ENCODE measurements at places on chromosomes 11 and 22.

DNA sequence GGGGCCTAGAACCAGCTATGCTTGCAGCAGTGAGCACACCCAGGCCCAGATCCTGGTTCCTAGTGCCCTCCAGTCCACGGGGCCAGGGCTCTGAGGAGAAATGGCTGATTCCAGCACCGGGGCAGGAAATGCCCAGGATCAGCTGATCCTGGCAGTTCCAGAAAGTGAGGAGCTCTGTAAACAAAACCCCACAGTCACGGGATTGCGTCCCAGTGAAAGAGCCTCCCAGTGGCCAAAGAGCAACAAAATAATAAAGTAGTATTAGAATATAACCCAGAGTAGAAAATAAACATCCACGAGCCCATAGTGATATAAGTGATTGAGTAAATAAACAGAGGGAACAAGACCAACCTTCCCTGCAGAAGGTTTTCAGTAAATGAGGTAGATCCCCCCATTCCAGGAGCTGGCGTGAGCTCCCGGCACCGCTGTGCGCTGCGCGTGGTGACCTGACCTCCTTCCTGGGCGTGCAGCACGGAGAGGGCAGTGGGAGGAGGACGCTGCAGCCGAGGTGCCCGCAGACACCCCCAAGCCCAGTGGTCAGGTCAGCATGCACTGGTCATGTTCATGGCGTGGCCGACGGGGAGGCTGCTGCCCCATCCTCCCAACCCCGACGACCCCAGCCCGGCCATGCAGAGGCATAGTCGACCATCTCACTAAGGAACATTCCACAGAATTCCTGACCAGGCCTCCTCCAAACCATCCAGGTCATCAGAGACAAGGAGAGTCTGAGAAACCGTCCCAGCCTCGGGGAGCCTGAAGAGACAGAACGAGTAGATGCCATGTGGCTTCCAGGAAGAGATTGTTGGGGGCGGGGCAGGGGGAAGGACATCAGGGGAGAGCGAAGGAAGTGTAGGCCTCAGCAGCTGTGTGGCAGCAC lies 19.8 kb downstream of the PTDSS2 start:
- no peak for DNase-seq
- no peaks in the 10 kb centered on the region for H3K4me1 ChIP-seq
- peaks cover 13% of the 10 kb centered on the region for H3K36me3 ChIP-seq
- H3K27me3 ChIP-seq, result no peaks in the 10 kb centered on the region
- H3K4me3 ChIP-seq, result no peak overlapping the region

- peak overlapping the region; percentile 90 for H3K4me3 ChIP-seq
- no peak for DNase-seq
- H3K4me1 ChIP-seq, result peaks cover 56% of the 10 kb centered on the region
- peaks cover 16% of the 10 kb centered on the region for H3K36me3 ChIP-seq
- H3K27ac ChIP-seq, result peak overlapping the region; percentile 21
- no peaks in the 10 kb centered on the region for H3K27me3 ChIP-seq
Measured at GRCh38 chr22:20508815-20509271, 1.4 kb downstream of the MED15 start.

DNA sequence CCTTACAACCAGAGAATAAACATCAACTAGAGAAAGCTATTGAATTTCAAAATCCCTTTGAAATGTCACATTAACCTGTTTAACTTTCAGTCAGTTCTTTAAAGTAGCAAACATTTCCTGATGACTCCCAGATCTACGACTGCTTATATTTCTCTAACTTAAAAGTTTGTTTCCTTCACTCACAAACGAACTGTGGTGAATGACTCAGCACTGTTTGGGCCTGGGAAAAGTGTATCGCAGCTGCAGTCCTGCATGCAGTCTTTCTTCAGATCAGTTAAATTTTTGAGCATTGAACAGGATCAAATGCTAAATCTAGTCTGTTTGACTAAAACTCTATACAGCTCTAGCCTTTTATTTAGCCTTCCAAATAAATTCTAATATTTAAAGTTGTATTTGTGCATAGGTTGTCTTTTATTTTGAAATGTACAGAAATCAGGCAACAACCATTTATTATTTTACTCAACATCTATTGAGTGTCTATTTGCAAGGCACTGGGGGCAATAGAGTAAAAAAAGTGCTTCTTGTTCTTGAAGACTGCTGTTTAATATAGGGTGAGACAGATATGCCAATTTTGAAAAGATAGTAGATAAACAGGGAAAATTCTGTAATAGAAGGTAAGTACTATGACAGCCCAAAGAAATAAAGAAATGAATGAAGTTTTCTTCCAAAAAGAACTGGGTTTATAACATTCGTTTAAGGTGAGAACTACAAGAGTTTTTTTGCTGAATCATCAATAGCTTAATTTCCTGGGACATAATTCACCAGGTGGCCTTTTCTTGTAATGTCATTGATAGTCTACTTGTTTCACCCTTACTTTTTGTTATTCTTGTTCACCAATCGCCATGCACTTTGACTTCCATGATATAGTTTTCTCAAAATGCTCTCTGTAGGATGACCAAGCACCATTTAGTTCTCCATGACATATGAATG lies 235.4 kb downstream of the METTL15 start:
- H3K4me1 ChIP-seq, result no peaks in the 10 kb centered on the region
- no peak overlapping the region for H3K4me3 ChIP-seq
- H3K27ac ChIP-seq, result no peak overlapping the region
- no peaks in the 10 kb centered on the region for H3K27me3 ChIP-seq

DNA sequence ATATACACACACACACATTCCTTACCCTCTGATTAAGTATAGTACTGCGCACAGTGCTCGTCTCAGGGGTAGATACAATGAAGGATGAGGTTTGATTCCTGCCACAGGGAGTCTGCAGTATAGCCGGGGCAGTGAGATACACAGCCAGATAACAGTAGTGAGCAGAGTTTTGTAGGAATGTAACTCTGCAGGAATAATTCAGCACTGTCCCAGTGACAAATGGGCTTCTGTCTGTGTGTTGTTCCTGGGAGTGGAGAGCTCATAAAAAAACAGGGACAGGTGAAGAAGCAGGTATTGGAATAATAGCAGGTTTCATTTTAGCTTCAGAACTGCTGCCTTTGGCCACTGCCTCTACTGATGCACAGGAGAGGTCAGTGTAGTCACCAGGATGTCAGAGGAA lies 85.3 kb upstream of the OR9Q1 start:
- H3K4me3 ChIP-seq, result no peak overlapping the region
- no peaks in the 10 kb centered on the region for H3K27me3 ChIP-seq
- no peaks in the 10 kb centered on the region for H3K4me1 ChIP-seq
- no peak overlapping the region for H3K27ac ChIP-seq
- DNase-seq, result no peak

DNA sequence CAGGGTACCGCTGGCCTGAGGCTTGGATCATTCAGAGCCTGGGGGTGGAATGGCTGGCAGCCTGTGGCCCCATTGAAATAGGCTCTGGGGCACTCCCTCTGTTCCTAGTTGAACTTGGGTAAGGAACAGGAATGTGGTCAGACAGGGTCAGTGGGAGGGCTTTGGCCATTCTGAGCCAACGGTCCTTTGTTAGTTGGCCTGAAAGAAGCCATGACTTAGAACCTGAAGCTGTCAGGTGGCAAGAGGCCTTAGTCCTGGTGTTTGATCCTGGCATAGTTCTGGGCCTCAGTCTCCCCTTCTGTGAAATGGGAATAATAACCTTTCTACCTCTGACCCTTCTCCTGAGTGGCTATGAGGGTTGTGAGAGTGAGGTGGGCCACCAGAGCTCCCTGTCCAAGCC lies 8.3 kb downstream of the PGAP2 start:
- no peaks in the 10 kb centered on the region for H3K27me3 ChIP-seq
- peaks cover 6% of the 10 kb centered on the region for H3K36me3 ChIP-seq
- no peak for DNase-seq

DNA sequence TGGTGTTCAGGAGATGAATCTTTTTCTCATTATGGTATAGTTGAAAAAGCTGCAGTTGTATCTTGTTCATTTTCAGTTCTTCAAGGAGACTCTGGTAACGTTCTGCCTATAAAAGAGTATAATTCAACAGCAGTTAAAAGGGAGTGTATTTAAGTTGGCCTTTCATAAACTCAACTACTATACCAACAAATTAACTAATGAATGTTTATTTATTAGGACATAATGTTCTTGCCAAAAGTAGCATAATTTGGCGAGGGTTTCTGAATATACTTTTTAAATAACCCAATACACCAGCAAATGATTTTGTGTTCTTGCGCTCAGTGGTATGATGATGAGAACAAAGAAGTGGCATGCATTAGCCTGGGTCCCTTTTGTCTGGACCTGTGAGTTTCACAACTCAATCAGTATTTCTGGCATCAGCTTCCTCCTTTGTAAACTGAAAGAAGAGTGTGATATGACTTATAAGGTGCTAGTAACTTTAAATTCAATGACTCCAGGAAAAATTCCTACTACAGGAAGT lies 10.9 kb downstream of the SMC1B start:
- DNase-seq, result no peak
- H3K36me3 ChIP-seq, result no peaks in the 10 kb centered on the region
- no peaks in the 10 kb centered on the region for H3K4me1 ChIP-seq
- H3K4me3 ChIP-seq, result no peak overlapping the region

DNA sequence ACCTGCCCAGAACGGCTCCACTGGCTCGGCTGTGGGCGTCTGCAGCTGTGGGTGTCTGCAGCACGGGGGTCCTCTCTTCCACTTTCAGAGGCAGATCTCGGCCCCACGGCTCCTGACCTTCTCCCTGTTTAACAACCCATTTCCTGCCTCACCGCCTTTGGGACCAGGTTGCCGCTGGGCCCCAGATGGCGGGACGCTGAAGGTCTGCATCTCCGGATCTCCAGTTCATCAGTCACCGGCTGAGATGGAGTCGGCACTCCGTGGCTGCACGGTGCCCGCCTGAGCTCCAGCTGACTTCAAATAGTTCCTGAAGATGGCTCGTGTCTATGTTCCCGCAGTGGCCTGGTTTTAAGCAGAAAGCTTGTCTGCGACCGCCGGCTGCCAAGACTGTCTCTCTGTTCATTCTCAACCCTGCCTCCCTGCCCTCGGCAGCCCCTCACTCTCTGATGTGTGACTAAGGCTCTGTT lies 475.9 kb downstream of the BRD1 start:
- H3K4me1 ChIP-seq, result no peaks in the 10 kb centered on the region
- no peak for DNase-seq
- peaks cover 59% of the 10 kb centered on the region for H3K27me3 ChIP-seq
- H3K36me3 ChIP-seq, result no peaks in the 10 kb centered on the region

GRCh38 chr11:61701242-61701886 lies 21.2 kb downstream of the DAGLA start:
- H3K27me3 ChIP-seq, result no peaks in the 10 kb centered on the region
- no peak overlapping the region for H3K4me3 ChIP-seq
- no peak for DNase-seq
- no peaks in the 10 kb centered on the region for H3K36me3 ChIP-seq

DNA sequence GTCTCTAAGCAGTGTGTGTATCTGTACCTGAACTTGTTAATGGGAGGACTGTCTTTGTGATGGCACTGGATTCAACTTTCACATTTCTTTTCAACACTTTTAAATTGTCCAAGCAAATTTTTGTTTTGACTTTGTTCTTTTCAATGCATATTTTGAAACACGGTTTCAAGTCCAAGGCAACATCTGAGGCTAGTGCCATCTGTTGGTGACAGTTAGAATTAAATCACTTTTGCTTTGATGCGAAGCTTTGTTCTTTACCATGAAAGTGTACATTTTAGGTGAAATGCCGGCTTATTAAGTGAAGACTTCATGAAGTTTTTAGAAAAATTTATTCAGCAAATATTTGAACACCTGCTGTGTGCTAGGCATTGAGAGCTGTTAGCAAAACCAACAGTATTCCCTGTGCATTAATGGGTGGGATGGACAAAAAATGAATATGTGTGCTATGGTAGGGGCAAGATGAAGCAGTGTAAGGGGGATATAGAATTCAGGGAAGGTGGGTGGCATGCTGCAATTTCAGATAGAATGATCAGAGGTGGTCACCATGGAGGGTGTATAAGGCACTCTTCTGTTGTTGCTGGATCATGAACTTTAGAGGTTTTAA lies 70.2 kb downstream of the DDX10 start:
- no peak for DNase-seq
- no peaks in the 10 kb centered on the region for H3K4me1 ChIP-seq
- no peak overlapping the region for H3K4me3 ChIP-seq
- no peaks in the 10 kb centered on the region for H3K36me3 ChIP-seq
- H3K27me3 ChIP-seq, result no peaks in the 10 kb centered on the region
- no peak overlapping the region for H3K27ac ChIP-seq

- H3K27ac ChIP-seq, result no peak overlapping the region
- no peak overlapping the region for H3K4me3 ChIP-seq
- DNase-seq, result no peak
- H3K27me3 ChIP-seq, result peaks cover 29% of the 10 kb centered on the region
- H3K36me3 ChIP-seq, result no peaks in the 10 kb centered on the region
- H3K4me1 ChIP-seq, result peaks cover 12% of the 10 kb centered on the region
Measured at GRCh38 chr11:2537896-2538724, 93.3 kb downstream of the KCNQ1 start.

GRCh38 chr22:27203276-27203660 lies 545.9 kb downstream of the MIAT start:
- H3K27me3 ChIP-seq, result peaks cover 11% of the 10 kb centered on the region
- no peak overlapping the region for H3K27ac ChIP-seq
- H3K36me3 ChIP-seq, result no peaks in the 10 kb centered on the region
- H3K4me1 ChIP-seq, result no peaks in the 10 kb centered on the region
- no peak for DNase-seq
- no peak overlapping the region for H3K4me3 ChIP-seq

DNA sequence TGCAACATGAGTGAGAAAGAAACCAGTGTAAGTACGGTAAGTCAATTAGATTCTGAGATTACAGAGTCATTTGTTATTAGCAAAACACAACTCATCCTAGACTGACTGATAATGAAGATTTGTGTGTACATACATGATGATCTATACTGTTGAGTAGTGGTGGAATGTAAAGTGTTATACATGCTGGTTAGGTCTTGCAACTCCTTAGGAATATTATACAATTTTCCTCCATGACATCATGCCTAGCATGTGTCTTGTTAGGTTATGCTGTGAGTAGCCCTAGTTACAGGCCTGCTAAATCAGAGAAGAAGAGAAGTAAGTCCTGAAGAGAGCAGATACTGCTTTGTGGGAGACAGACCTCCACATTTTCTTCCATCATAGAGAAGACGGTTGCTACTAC lies 880.6 kb downstream of the LUZP2 start:
- H3K27me3 ChIP-seq, result no peaks in the 10 kb centered on the region
- no peaks in the 10 kb centered on the region for H3K36me3 ChIP-seq
- H3K4me1 ChIP-seq, result no peaks in the 10 kb centered on the region
- H3K27ac ChIP-seq, result no peak overlapping the region
- no peak for DNase-seq

DNA sequence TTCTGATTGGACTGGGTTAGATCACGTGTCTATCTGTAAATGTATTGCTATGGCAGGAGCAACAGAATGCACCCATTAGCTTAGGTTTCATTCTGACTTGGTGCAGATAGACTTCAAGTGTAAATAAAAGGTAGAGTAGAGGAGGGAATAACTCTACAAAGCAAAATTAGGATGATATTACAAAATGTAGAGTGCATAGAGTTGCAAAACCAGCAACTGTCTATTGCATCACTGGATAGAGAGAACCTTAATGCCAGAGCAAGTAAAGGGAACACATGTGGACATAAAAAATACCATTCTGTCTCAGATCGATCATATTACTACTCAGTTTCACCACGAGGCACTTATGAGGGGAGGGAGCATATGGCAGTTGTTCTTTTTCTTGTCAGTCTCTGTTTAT lies 22.0 kb upstream of the CAT start:
- no peak overlapping the region for H3K27ac ChIP-seq
- H3K27me3 ChIP-seq, result no peaks in the 10 kb centered on the region
- H3K36me3 ChIP-seq, result no peaks in the 10 kb centered on the region
- no peak for DNase-seq
- no peak overlapping the region for H3K4me3 ChIP-seq
- no peaks in the 10 kb centered on the region for H3K4me1 ChIP-seq

- no peak overlapping the region for H3K4me3 ChIP-seq
- H3K36me3 ChIP-seq, result no peaks in the 10 kb centered on the region
- H3K27me3 ChIP-seq, result peaks cover 24% of the 10 kb centered on the region
- H3K27ac ChIP-seq, result no peak overlapping the region
- H3K4me1 ChIP-seq, result no peaks in the 10 kb centered on the region
Measured at GRCh38 chr11:45247433-45247832, 38.7 kb downstream of the SYT13 start.

All from T-cell (primary cell).